ENCODE measurements at places on chromosomes 3 and 15.

DNA sequence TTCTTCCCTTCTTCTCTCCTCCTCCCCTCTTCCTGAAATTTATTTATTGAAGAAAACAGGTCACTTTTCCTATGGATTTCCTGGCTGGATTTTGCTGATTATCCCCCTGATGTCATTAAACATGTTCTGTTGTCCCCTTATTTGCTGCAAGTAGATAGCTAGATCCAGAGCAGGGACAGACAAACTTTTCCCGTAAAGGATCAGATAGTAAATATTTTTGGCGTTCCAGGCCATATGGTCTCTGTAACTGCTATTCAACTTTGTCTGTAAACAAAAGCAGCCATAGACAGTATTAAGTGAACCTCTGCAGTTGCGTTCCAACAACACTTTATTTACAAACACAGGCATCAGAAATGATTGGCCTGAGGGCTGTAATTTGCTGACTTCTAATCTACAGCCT is 241.3 kb downstream of the NEK10 start:
- no peak for DNase-seq

DNA sequence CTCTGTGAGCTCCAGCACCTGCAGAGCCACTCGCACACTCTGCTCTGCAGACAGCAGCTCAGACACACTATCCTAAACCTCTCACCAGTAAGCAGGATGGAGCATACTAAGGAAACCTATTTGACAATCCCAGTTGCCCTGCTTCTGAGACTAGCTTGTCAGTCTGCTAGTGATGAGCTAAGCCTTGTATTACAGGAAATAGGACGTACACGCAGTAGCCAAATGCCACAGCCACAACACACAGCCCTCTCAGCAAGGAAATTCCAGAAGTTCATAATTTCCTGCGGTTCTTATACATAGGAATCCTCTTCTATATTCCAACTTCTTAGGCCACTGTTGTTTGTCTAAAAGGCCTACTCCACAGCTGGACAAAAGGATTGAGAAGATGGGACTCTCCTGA is 74.5 kb downstream of the MYLK start:
- DNase-seq, result no peak

DNA sequence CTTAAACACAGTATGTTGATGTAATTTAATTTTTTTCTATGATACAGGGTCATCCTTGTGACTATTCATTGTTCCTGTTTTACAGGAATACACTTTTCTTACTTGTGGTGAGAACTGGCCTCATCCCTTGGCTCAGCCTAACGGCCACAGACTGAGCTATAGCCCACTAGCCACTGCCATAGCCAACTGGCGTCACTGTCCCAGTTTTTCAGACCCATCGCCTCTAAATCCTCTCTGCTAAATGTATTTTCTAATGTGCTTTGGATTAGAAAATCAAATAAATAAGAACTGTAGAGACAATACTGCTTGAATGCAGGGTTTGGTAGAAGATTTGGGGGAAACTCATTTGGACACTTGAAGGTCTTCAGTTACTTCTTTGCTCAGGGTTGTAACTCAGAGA is 113.1 kb downstream of the TIGIT start:
- DNase-seq, result no peak

DNA sequence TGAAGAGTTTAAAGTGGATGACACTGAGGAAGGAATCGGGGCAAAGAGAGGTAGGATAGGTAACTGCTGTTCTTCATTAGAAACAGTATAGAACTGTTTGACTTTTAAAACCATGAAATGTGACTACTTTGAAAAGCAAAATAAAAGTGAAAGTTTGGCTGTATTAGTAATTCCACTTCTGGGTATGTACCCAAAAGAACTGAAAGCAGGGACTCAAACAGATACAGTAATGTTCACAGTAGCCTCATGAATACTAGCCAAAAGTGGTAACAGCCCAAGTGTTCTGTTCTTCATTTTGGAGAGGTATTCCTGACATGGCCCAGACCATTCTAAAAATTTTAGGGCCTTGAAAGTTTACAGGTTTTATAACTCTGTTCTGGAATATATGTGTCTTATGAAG is 1055.4 kb downstream of the TBL1XR1 start:
- DNase-seq, result no peak

GRCh38 chr15:77002436-77002835 is 7.5 kb downstream of the PSTPIP1 start:
- DNase-seq, result no peak

GRCh38 chr3:106206613-106207012 is 337.8 kb upstream of the CBLB start:
- DNase-seq, result no peak

- no peak for DNase-seq
These were observed 88.0 kb downstream of the DHX36 start for GRCh38 chr3:154236331-154236730.

GRCh38 chr3:98540346-98540745 is 8.6 kb downstream of the GPR15 start:
- no peak for DNase-seq

DNA sequence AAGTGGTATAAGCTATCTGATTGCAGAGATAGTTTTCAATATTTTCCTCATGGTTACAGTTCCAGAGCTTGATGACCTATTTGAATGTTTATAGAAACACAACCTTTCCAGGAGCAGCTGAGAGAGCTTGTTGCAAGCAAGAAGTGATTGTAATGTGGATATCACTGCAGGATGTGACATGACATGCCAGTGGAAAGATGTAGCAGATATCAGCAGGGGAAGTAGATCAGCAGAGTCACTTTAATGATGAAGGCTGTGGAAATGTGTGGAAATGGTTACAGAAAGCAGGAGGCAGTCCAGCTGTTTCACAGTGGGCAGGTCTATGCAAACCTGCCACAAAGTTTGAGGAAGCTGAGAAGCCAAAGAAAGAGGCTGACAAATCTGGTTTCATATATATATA is 21.0 kb downstream of the TMEM158 start:
- no peak for DNase-seq

- DNase-seq, result no peak
These were observed 44.3 kb downstream of the SH3GL3 start for GRCh38 chr15:83491486-83491885.

GRCh38 chr3:153829606-153830170 is 291.5 kb upstream of the ARHGEF26 start:
- no peak for DNase-seq

DNA sequence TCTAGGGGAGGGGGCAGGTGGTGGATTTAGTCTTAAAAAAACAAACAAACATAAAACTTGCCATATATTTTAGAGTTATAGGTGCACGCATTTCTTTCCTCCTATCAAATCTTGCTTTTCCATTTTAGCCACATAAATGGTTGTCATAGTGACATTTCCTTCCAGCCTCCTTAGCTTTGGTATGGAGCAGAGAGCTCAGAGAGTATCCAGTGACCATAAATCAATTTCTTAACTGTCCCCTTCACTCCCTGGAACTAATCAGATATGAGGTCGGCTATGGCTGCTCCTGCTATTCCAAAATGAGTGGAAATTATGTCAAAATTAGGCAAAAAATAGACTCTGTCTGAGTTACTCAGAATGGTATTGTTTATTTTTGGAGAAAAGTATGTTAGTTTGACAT is 164.5 kb downstream of the EBLN2 start:
- DNase-seq, result peak; percentile 54

DNA sequence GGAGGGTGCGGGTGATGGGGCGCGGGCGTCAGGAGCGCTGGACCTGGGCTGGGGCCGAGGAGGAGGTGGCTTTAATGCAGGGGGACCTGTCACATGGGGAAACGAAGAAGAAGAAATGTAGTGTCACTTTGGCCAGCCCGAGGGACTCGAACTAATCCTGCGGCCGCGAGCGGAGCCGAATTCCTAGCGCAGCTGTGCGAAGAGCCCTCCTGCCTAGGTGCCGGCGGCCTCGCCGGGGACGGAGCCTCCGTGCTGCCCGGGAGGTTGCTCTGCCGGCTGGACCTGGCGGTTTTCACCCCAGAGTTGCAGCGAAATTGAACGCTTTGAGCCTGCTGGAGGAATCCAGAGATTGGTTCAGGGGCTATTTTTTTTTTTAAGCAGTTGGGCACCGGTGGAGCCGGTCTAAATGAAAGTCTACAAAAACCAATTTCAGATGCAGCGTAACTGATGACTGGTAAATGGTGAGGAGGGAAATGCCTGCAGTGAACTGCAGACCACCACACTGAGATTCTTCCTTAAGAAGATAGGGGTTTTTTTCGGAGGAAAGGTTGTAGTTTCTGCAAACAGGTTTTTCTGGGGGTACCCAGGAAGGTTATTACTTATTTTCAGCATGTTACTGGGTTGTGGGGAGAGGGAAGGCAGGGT is 662 bp downstream of the TMEM108 start:
- DNase-seq, result no peak

DNA sequence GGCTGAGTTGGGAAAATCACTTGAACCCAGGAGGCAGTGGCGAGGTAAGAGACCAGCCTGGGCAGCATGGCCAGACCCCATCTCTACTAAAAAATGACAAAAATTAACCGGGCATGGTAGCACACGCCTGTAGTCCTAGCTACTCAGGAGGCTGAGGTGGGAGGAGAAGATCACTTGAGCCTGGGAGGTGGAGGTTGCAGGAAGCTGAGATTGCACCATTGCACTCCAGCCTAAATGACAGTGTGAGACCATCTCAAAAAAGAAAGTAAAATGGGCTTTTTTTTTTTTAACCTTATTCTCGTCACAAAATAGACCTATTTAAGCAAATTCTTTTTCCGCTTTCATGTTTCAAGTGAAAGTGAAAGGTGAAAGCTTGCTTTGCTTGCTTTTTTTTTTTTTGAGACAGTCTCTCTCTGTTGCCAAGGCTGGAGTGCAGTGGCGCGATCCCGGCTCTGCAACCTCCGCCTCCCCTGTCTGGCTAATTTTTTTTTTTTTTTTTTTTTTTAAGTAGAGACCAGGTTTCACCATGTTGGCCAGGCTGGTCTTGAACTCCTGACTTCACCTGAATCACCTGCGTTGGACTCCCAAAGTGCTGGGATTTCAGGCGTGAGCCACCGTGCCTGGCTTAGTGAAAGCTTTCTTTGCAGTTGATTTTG is 3.6 kb downstream of the PDIA3 start:
- DNase-seq, result no peak

- no peak for DNase-seq
These were observed 91.2 kb downstream of the AQP9 start for GRCh38 chr15:58229297-58229768.

- DNase-seq, result no peak
These were observed 55.2 kb downstream of the IQSEC1 start for GRCh38 chr3:13018043-13018451.

- no peak for DNase-seq
These were observed 94.9 kb downstream of the ANO10 start for GRCh38 chr3:43526956-43527355.

- DNase-seq, result no peak
These were observed 506.9 kb downstream of the OCA2 start for GRCh38 chr15:27592036-27592760.
